ENCODE measurements at places on chromosomes 11 and 22.

GRCh38 chr11:26551186-26551801 lies 20.8 kb downstream of the MUC15 start:
- no peak for DNase-seq

GRCh38 chr11:67561971-67562619 lies 21.5 kb upstream of the GSTP1 start:
- DNase-seq: no peak

DNA sequence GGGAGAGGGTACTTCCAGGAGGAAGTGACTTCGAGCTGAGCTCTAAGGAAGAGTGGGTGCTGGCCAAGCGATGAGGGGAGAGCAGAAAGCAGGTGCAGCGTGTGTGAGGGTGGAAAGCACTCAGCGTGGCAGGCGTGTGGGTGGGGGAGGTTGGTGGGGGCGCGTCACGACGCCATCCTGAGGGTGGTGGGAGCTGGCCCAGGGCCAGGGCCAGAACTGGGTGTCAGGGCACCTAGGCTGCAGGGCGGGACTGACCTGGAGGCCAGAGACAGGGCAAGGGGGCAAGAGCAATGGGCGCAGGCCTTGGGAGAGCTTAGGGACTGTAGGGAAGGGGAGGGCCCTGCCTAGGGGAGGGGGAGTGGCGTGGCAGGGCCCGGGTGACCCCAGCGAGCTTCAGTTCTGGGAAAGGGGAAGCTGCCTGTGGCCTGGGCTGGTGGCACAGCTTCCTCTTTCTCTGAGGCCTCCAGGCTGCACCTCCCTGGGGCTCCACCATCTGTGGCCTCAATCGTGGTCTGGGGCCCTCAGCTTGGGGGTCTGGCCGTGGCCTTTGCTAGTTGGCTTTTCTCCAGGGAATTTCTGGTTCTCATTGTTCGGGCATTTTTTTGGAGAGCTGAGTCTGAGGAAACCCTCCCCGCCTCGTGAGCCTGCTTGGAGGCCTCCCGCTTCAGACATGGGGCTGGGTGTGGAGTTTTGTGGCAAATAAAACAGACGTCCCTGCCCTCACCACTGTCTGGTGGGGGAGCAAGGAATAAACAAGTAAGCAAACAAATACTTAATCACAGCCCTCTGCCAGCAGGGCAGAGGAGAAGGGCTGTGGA lies 8.9 kb downstream of the RELT start:
- no peak for DNase-seq

- DNase-seq: no peak
Measured at GRCh38 chr11:10993186-10993585, 135.3 kb upstream of the ZBED5 start.

DNA sequence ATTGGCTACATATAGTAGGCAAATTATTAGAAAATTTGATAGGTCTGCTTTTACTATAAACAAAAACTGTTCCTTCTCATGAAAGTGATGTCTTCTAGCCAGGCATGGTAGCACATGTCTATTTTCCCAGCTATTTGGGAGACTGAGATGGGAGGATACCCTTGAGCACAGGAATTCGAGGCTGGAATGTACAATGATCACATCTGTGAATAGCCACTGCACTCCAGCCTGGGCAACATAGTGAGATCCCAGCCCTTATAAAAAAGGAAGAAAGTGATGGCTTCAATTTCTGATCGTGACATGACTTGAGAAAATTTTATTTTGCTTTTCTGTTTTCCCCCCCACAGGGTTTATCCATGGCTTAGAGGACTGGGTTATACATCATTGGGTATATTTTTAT lies 19.5 kb upstream of the B3GNT6 start:
- no peak for DNase-seq

DNA sequence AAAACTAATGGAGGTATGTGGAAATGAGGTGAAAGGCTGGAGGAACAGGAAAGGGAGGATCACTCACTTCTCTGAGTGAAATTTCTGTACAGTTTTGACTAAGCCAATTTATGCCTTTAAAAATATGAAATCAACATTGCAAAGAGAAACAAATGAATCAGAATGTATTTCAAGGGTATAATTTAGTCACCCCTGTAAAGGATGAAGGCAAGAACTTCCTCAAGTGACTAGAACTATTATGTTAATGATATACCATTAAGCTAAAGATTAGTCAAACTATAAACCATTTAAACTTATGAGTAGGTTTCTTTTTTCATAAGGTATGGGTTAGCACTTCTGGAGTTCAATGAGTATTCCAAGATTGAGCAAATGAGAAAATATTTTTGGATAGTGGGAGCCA lies 184.5 kb upstream of the CHORDC1 start:
- DNase-seq: no peak

DNA sequence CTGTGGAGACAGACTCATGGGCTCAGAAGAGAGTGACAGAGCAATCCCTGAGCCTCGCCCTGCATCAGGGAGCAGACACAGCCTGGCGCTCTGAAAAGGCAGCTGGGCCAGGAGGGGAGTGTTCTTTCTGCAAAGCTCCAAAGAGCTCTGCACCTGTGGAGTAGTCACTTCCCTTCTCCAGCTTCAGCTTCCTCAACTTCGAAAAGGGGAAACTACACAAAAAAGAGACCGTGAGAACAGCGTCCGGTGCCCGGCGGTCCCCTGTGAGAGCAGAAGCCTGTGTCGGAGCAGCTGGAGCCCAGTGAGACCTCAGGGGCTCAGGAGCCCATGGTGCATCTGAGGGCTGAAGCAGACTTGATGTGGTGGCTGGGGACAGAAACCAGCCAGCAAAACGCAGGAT lies 35.1 kb downstream of the TP53I11 start:
- DNase-seq: no peak

- DNase-seq: no peak
Measured at GRCh38 chr11:16956538-16957153, 57.6 kb downstream of the PLEKHA7 start.

- DNase-seq: no peak
Measured at GRCh38 chr22:23394525-23395326, 185.4 kb downstream of the IGLL1 start.
